ENCODE measurements at places on chromosomes 7 and 10. TPM values are rescaled to one million over a fixed set of nuclear protein-coding genes. Genes with fewer than 3 reads are reported as not detected.

The ADCY1 gene
- total RNA-seq = 0.80 TPM

The SLC16A9 gene
- total RNA-seq = 0.07 TPM

The CAMK2B gene
- 0.13 TPM for total RNA-seq

DNA sequence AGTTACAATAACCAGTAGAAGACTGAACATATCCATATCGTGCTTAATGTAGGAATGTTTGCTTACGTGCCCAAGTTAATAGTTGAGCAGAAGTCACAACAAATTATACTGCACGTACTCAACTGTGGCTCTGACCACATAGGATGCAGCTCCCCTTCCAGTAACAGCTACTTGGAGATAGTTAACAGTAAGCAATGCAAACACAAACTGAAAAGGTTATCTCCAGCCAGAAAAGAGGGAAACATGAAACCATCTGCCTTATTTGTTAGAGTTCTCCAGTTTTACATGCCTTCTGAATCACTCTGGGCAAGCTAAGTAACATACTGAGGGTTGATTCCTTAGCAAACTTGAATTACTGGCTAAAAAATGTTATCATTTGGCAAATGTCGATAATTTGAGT, 9.8 kb downstream of the DHX32 start:
- H3K27me3 ChIP-seq = no peaks in the 10 kb centered on the region
- DNase-seq = no peak
- no peak overlapping the region for H3K4me3 ChIP-seq
- no peak overlapping the region for H3K27ac ChIP-seq
- no peaks in the 10 kb centered on the region for H3K4me1 ChIP-seq

The HTR5A gene
- not detected for total RNA-seq

DNA sequence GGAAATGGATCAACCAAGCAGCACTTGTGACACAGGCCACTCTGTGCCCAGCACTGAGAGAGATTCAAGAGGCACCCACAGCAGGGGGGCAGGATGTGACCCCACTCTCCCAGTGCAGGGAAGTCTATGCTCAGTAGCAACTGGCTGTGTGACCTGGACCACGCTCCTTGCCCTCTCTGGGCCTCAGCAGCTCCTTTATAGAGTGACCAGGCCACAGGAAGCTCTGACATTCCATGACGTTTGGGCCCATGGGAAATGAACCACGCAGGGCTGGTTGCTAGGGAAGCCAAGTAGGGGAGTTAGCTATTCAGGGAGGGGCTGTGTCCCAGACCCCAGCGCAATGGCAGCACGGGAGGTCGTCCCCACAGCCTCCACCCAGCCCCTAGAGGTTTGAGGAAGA, 232.6 kb downstream of the USP6NL start:
- H3K36me3 ChIP-seq = no peaks in the 10 kb centered on the region
- no peak for DNase-seq

DNA sequence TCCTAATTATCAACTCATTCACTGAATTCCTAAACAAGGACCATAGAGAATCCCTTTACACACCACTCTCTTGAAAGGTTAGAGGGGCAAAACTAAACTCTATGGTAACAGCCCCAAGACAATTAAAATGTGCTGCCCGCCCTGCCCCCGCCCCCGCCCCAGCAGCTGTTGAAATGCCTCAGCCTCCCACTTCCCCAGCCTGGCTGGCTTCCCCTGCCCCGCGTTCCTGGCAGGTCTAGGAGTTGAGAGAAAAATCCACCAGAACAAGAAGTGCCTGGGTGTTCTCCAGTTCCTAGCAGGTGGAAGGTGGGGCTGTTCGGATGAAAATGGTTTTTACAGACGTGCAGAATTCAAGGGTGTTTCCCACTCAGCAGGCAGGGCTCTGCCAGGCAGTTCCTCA, 109.5 kb upstream of the ZEB1 start:
- H3K4me1 ChIP-seq = no peaks in the 10 kb centered on the region
- no peak overlapping the region for H3K27ac ChIP-seq
- DNase-seq = no peak
- no peak overlapping the region for H3K4me3 ChIP-seq
- H3K27me3 ChIP-seq = peaks cover 22% of the 10 kb centered on the region

The PDAP1 gene
- total RNA-seq = 95.1 TPM

DNA sequence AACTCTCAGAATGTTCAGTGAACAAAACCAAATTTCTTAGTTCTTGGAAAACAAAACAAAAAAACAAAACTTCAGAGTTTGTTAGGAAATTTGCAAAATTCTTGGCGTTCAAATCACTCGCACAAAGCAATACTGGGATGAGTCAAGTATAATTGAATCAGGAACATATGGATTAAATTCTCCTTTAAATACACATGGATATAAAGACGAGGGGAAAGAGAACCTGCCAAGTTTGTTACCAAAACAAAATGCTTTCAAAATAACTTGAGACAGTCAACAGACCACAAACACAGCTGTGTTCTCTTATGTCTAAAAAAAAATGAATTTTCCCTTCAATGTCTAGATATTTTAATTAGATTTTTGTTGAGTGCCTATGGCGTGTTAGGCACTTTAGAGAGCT, 93.5 kb upstream of the MPP7 start:
- H3K4me3 ChIP-seq = no peak overlapping the region
- no peak for DNase-seq
- H3K36me3 ChIP-seq = no peaks in the 10 kb centered on the region
- H3K27me3 ChIP-seq = no peaks in the 10 kb centered on the region

GRCh38 chr10:77321838-77322237, 315.8 kb downstream of the KCNMA1 start:
- no peak overlapping the region for H3K27ac ChIP-seq
- no peak for DNase-seq
- H3K27me3 ChIP-seq = no peaks in the 10 kb centered on the region
- no peaks in the 10 kb centered on the region for H3K4me1 ChIP-seq
- no peak overlapping the region for H3K4me3 ChIP-seq

The LIPJ gene
- total RNA-seq = not detected

DNA sequence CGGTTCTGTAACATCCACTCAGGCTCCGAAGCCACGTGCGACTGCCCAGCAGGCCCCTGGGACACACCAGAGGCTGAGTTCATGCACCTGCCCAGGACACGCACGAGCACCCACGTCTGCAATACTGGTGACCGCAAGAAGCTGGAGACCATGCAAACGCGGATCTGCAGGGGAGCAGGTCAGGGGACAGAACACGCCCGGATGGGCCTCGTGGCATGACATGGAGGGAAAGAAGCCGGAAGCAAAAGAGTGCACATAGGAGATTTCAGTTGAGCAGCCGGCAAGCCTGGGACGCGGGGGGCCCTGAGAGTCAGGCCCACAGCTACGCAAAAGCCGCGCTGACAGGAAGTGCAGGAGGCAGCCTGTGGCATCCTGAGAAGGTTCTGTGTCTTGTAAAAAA, 73.7 kb downstream of the FOXL3 start:
- no peak overlapping the region for H3K4me3 ChIP-seq
- no peaks in the 10 kb centered on the region for H3K36me3 ChIP-seq
- H3K27ac ChIP-seq = no peak overlapping the region

All from HepG2 (cell line).